ENCODE measurements at places on chromosomes 3 and 15.

- DNase-seq = no peak
Measured at GRCh38 chr15:85452436-85452835, 72.0 kb downstream of the AKAP13 start.

DNA sequence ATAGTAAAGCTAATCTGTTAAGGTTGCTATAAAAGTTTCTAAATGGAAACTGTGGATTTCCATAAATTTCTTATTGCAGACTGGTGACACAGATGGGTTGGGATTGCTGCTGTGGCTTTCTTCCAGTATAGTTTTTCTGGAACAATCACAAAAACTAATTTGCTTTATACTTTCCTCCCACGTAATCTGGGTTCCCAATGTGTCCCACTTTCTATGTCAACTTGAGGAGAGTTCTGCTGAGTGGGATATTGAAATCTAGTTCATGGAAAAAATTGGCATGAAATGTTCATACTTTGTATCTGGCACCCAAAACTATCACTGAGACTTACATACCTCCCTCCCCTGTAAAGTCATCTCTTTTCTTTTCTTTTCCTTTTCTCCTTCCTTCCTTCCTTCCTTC, 126.8 kb downstream of the TGFBR2 start:
- no peak for DNase-seq

- no peak for DNase-seq
Measured at GRCh38 chr15:76098685-76099084, 38.9 kb downstream of the TMEM266 start.

- DNase-seq = peak; percentile 14
Measured at GRCh38 chr15:71753346-71753745, 57.0 kb upstream of the NR2E3 start.

DNA sequence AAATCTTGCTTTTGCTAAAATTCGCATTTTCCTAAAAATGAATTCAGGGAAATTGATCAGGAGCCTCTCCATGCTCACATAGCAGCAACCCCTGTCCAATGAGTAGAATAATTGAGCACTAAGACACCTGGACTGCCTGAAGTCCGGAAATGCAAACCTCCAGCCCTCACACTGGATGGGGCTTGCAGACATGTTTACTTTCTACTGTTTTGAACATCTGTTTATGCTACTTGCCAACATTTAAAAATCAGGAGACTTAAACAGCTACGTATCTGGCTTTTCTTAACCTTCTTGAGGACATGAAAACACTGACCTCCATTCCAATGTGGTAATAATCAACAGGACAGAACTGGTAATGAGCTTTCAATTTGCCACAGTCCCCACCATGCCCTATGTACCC, 184.4 kb downstream of the SHOX2 start:
- DNase-seq = no peak

DNA sequence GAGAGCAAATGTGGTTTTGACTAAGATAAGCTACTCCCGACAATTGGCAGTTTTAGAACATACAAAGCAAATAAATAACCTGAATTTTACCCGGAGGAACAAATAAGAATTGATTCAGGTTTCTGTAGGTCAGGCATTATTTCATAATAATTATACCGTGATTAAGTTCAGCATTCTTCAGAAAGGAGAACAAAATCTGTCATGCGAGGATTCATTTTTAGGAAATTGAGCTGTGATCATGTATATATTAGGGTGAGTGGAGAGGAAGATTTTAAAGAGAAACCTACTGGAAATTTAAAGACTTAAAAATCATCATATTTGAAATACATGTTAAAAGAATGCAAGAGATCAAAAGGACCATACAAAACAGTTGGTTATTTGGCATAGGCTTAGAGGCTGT, 20.5 kb downstream of the ZNF609 start:
- DNase-seq = no peak

DNA sequence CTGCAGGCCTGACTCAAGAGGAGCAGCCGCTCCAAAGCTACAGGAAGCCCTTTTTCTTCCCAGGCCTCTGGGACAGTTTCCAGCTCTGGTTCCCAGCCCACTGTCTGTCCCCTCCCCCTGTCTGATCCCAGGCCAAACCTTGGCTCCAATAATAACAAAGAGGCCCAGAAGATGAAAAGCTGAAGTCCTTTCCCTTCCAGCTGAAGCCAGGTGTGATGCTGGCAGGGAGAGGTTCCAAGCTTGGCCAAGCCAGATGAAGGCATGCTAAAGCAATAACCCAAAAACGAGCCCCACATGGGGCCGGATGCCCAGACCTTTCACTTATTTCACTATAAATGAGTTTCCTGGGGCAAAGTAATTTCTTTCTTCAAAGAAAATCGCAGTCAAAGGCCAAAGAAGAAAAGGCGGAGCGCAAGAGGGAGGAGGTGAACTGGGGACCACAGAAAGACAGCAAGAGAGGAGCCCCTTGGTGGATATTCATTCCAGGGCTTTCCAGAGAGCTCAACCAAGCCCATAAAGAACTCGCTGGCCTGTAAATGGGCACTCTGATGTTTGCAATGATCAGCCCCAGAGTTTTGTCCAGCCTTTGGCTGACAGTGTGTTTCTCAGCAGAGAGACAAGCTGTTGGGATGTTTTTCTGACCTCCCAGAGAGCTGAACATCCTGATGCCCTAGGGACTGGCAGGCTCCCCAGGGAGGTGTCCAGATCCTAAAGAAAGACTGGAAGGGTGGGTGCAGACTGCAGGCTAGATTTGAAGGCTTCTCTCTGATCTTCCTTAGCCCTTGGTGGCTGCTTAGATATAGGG, 157.6 kb downstream of the UACA start:
- peak; percentile 84 for DNase-seq

GRCh38 chr3:79586232-79586631, 181.6 kb downstream of the ROBO1 start:
- no peak for DNase-seq

- DNase-seq = peak; percentile 41
Measured at GRCh38 chr3:64073158-64073761, 50.0 kb upstream of the PSMD6 start.

DNA sequence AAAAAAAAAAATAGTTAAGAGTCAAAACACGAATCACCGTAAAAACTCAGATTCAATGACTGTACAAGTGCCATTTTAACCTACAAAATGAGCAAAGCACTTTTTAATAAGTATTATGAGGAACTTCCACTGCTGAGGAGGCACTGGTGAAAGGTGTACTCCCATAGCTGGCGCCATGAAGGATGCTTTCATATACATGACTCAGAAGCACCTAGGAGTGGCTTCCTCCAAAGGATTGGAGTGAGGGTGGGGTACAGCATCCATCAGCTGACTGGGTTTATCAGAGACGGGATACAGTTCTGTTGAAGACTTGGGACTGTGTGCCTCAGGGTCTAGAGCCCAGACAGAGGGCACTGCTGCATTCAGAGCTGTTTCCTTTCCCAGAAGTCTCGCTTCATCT, 60.9 kb upstream of the MEX3B start:
- no peak for DNase-seq

DNA sequence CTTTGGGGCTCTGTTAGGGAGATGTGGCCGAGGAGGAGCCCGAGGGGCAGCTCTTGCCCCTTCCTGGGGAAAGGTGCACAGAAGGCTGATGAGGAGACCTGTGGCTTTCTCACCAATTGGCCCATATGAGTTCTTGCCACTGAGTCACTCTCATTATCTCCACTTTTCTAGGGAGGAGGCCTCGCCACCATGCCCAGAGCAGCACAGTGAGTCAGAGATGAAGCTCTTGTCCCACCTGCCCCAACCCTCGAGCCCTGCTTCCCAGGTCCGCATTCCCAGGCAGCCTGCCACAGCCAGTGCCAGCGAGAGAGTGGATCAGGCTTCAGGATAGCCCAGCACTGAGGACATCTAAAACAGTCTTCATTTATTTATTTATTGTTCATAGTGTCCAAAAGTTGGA, 53.5 kb downstream of the AMOTL2 start:
- DNase-seq = no peak

- DNase-seq = peak; percentile 89
Measured at GRCh38 chr3:107421170-107421792, 44.0 kb downstream of the CCDC54 start.

- DNase-seq = peak; percentile 76
Measured at GRCh38 chr3:141275032-141275422, 43.4 kb downstream of the PXYLP1 start.

- DNase-seq = no peak
Measured at GRCh38 chr15:48978638-48979037, 14.9 kb upstream of the SHC4 start.

All from choroid plexus epithelial cell (primary cell).